Hepatocyte (in vitro differentiated cells): ENCODE measurements at places on chromosomes 4 and X. TPM values are rescaled to one million over a fixed set of nuclear protein-coding genes. Genes with fewer than 3 reads are reported as not detected.

DNA sequence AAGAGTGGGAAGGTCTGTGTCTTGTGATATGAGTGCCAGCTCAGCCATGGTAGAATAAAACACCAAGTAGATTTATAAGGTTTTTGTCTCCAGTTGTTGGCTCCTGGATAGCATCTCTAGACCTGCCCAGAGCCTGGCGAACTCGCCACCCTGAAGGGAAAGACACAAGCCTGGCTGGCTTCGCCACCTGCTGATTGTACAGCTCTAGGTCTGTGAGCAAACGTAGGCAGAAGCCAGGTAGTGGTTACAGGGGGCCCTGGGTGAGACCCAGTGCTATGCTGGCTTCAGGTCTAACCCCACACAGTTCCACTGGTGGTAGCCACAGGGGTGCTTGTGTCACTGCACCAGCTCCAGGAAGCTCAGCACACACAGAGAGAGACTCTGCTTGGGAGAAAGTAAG is 100.5 kb downstream of the BLTP1 start:
- no peak overlapping the region for H3K27ac ChIP-seq
- no peaks in the 10 kb centered on the region for H3K4me1 ChIP-seq
- DNase-seq, result no peak
- no peak overlapping the region for H3K4me3 ChIP-seq
- H3K27me3 ChIP-seq, result no peaks in the 10 kb centered on the region

GRCh38 chrX:23389196-23389792 is 54.6 kb downstream of the PTCHD1 start:
- no peak overlapping the region for H3K4me3 ChIP-seq
- no peaks in the 10 kb centered on the region for H3K27me3 ChIP-seq
- no peaks in the 10 kb centered on the region for H3K4me1 ChIP-seq
- no peak for DNase-seq

NUP54 gene
- 40.9 and 43.3 TPM in 2 replicates for total RNA-seq

F9 gene
- total RNA-seq, result 8.0 and 13.0 TPM in 2 replicates

OTC gene
- total RNA-seq, result 33.2 and 37.8 TPM in 2 replicates

ABLIM2 gene
- 0.68 and 1.7 TPM in 2 replicates for total RNA-seq

PRR32 gene
- not detected in 2 replicates for total RNA-seq

CT45A3 gene
- total RNA-seq, result not detected in 2 replicates

DNA sequence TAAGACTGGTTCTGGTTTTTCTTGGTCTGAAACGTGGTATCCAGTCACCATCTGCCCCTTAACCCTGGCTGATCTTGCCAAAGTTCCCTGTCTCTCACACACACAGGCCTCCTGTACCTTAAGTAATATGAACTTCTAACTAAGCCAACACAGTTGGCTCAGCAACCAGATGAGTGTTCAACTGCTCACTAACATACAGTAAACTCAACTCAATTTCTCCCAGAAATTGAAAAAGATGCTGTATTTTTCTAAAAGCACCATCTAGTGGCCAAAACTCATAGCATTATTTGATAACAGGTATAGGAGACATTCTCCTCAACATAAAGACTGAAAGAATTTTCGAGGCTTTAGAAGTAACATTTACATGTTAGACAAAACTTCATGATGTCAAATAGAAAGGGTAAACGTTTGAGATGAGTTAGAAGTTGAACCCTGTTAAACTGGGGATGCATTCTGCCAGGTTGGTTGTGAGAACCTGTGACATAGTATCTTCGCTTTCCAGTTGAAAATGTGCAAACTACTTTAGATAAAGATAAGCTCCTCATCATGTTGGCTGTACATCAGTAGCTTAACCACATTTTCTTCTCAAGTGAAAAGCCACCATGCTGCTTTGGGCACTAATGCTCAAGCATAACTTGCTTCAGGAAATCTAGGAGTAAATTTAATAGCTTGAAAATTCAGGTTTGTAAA is 31.2 kb downstream of the CCNI start:
- peaks cover 13% of the 10 kb centered on the region for H3K4me1 ChIP-seq
- DNase-seq, result peak; percentile 58
- no peaks in the 10 kb centered on the region for H3K36me3 ChIP-seq
- H3K4me3 ChIP-seq, result no peak overlapping the region
- H3K27me3 ChIP-seq, result no peaks in the 10 kb centered on the region

DNA sequence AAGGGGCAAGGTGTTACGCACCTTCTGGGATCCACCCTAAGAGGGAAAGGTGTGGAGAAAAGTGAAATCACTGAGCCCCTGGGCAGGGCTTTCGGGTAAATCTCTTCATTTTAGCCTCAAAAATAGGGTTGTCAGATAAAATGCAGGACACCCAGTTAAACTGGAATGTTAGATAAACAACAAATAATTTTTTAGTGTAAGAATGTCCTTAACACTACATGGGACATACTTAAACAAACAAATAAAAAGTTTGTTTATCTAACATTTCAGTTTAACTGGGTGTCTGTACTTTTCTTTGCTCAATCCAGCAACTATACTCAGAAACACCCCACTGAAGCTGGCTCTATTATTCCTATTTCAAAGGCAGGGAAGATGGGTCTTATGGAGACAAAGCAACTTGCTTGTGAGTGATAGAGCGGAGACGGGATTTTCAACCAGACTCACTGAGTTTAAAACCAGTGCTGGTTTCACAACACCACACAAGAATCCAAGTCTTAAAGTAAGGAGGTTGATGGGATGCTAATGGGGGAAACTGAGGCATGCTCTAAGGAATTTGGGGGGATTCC is 144.8 kb upstream of the RBPJ start:
- H3K4me3 ChIP-seq, result no peak overlapping the region
- H3K27me3 ChIP-seq, result no peaks in the 10 kb centered on the region
- no peak for DNase-seq
- H3K4me1 ChIP-seq, result peaks cover 40% of the 10 kb centered on the region
